ENCODE measurements at places on chromosomes 3 and 15.

DNA sequence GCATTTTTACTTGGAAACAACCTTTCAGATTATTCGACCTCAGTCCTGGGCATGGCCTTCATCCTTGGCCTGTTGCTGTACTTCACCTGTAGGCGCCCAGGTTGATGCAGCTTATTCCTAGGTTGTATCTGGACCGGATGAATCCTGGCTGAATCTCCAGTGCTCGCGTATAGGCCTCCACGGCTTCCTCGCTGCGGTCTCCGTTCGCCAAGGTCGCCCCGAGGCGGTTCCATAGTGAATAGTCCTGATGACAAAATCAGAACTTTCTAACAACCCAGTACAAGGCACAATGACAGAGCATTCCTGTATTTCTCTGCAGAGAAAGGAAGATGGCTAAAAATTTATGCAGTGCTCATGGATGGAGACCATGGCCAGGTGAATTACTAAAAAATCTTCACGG lies 154.7 kb downstream of the USP13 start:
- DNase-seq = no peak

DNA sequence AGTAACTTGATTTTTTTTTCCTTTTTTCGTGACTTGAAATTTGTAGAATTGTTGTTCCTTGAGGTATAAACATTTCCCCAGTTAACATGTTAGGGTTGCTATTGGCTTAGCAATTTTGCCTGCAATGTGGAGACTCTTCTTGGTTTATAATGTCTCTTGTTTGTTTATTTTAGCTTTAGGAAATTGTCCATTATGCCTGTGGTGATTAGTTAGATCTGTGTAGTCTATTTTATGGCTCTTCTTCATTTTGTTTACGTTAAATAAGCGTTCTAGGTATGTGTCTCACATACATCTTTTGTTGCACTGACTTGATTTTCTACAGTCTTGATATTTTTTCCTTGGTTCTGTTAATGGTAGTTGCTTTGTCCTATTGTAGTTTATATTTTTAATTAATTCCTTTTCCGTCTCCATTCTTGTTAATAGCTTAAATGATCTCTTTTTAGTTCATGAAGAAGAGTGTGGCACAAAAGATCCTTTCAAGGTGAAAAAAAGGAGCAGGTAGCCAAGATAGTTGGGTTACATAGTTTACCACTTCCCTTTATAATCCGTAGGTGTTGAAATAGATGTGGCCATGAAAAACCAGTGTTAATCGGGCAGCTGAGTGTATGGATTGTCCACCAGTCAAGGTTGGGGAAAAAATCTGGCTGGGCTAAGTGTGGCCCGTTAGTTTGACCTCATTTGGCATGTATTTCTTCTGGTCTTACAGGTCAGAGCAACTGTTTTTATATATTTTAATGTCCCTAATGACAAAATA lies 12.1 kb downstream of the IQGAP1 start:
- DNase-seq = no peak

GRCh38 chr3:111047042-111047441 lies 24.6 kb upstream of the NECTIN3 start:
- no peak for DNase-seq

- DNase-seq = no peak
These were observed 280.1 kb downstream of the SV2B start for GRCh38 chr15:91380114-91380513.
